ENCODE measurements at places on chromosomes 5 and 9. TPM values are rescaled to one million over a fixed set of nuclear protein-coding genes. Genes with fewer than 3 reads are reported as not detected.
A peak's percentile ranks its signal among the peaks of the same experiment; 100 is the strongest.

DNA sequence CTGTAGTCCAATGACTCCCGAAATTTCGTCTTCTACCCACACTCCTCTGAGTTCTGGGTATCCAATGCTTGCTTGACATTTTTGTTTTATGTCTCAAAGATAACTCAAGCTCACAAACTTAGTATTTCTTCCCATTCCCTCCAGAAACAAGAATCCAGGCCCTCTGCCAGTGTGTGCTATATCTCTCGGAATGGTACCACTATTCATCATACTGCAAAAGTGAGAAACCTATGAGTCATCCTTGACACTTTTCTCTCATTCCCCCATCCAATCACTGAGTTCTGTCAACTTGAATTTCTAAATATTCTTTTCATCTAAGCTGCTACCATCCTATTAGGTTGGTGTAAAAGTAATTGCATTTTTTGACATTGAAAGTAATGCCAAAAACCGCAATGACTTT lies 9.8 kb downstream of the SLC12A2 start:
- DNase-seq: no peak

- no peak for DNase-seq
Measured at GRCh38 chr5:33793836-33794549, 97.8 kb downstream of the ADAMTS12 start.

- no peak for DNase-seq
Measured at GRCh38 chr5:110401881-110402280, 324.6 kb downstream of the TMEM232 start.

DNA sequence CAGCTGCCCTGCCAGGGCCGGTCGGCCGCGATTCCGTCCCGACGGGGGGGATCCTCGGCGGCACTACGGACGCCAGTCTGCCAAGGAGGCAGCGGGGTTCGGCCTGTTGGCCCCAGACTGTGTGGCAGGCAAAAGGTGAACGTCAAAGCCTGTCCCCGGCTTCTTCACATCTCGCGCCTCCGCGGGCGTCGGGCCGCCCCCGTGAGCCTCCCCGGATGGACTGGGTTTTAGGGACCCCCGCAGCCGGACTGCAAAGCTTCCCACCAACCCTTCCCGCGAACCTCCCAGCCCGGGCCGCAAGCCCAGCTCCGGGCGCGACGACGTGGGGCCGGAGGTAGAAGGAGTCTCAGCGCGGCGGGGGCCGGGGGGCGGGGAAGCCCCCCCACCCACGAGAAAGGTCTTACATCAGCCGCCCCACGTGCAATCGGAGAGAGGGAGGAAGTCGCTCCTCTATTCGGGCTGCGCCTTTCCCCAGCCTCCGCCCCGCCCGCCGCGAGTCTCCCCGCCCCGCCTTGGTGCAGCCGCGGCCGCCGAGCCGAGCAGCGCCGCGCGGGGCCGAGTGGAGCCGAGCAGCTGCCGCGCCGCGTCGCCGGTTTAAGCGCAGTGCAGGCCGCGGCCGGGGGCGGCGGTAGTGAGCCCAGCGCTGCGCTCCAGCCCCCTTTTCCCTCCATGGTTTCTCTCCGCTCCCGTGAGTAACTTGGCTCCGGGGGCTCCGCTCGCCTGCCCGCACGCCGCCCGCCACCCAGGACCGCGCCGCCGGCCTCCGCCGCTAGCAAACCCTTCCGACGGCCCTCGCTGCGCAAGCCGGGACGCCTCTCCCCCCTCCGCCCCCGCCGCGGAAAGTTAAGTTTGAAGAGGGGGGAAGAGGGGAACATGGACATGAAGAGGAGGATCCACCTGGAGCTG lies at the start of gene ANP32B:
Gene ANP32B (plus strand): TSS at position 659 of the 906 bp plus-strand sequence. CDS start 215 bp downstream, at position 874.
- peak; percentile 38 for DNase-seq

GRCh38 chr5:136598802-136599404 lies 233.6 kb upstream of the TRPC7 start:
- no peak for DNase-seq

- no peak for DNase-seq
Measured at GRCh38 chr5:2985718-2986117, 234.2 kb upstream of the IRX2 start.

DNA sequence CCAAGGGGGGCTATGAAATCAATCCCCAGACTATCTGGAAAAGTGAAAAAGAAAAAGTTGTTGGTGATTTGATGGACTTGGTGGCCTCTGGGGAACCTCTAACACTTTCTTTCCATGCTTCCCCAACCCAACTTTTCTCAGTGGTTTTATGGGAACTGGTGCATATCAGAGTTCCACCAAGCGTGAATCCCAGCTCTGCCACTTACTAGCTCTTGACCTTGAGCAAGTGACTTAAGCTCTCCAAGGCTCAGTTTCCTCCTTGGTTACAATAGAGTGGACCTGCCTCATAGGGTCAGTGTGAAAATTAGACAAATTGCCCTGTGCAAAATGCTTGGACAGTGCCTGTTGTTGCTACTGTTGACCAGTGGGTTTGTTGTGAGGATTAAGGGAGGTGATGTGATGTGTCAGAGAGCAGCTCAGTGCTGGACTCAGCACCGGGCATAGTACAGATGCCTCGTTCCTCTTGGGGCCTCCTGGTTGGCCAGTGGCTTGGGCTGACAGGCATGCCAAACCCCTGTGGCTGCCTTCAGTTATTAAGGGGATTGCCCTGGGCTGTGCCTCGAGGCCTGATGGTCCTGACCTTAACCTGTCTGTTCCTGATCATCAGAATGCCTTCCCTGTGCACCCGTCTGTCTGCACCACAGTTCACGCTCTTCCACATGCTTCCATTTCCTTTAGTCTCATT lies 49.3 kb downstream of the COL15A1 start:
- DNase-seq: no peak

DNA sequence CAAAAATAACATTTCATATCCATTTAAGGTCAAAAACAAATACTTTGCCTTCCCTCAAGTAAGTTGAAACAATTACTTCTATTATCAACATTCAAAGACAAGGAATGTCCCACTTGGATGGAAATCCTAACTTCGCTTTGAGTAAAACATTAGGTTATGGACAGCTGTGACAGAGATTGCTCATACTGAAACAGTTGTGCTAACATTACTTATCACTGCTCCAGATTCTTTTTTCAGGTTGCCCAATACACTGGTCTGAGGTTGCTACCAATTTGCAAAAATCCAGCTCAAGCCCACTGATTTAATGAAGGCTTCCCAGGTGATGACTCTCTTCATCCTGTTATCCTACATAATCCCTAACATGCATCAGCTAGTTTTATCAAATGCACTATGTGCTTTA lies 98.3 kb downstream of the UBAP2 start:
- DNase-seq: no peak

DNA sequence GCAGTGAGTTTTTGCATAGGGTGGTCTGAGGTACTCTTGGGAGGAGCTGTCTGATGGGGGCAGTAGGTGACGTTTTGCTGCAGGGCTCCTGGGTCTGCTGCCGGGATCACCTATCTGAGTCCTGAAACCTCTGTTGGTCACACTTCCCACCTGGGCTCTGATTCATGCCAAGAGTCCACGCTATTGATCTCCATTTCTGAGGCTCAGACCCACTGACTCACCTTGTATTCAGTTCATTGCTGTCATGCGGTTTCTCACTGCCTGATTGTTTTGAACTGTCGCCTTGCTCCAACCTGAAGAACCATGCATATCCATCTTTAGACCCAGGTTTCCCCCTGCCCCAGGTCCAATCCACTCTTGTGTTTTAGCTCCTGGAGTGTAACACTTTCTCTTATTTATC lies 101.3 kb downstream of the NPR3 start:
- DNase-seq: no peak

- no peak for DNase-seq
Measured at GRCh38 chr5:120734033-120734432, 269.9 kb downstream of the PRR16 start.

GRCh38 chr5:22776285-22776684 lies 76.9 kb downstream of the CDH12 start:
- no peak for DNase-seq

DNA sequence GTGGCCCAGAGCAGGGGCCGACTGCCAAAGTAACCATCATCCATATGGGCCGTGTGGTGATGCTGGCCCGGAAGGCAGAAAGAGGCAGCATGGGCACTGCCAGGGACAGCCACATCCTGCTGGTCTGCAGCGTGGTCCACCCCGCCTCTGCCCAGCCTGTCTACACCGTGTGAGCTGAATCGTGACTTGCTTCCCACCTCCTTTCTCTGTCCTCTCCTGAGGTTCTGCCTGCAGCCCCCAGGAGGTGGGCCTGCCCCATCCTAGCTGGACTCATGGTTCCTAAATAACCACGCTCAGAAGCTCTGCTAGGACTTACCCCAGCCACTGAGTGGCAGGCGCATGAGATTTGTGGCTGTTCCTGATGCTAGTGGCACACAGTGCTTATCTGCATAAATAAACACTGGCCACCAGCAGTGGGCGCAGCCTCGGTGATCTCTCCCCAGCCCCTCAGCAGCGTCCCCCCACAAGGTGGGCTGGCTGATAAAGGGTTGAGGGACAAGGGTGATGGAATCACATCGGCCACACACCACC lies 22.6 kb upstream of the SUSD3 start:
- DNase-seq: no peak

- DNase-seq: no peak
Measured at GRCh38 chr9:133347515-133347984, 381 bp downstream of the MED22 start.

DNA sequence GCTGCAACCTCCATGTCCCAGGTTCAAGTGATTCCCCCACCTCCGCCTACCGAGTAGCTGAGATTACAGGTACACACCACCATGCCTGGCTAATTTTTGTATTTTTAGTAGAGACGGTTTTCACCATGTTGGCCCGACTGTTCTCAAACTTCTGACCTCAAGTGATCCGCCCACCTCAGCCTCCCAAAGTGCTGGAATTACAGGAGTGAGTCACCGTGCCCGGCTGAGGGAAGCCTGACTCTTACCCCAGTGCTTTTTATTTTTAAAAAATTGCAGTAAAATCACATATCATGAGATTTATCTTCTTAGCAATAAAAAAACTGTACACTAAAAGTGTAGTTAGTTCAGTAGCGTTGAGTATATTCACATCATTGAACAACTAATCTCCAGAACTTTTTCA lies 105.3 kb downstream of the SLIT3 start:
- no peak for DNase-seq

CCL28 gene
- 7.5 TPM for total RNA-seq

PRDM9 gene
- total RNA-seq: not detected

UBE2QL1 gene
- total RNA-seq: 0.34 TPM

GLRA1 gene
- not detected for total RNA-seq

CYLC2 gene
- not detected for total RNA-seq

ADAMTS6 gene
- 16.2 TPM for total RNA-seq

KCNV2 gene
- total RNA-seq: not detected

ELOVL7 gene
- total RNA-seq: 31.6 TPM

Measured in kidney epithelial cell (primary cell).